ENCODE measurements at places on chromosomes 7 and 10.
A peak's percentile ranks its signal among the peaks of the same experiment; 100 is the strongest.

DNA sequence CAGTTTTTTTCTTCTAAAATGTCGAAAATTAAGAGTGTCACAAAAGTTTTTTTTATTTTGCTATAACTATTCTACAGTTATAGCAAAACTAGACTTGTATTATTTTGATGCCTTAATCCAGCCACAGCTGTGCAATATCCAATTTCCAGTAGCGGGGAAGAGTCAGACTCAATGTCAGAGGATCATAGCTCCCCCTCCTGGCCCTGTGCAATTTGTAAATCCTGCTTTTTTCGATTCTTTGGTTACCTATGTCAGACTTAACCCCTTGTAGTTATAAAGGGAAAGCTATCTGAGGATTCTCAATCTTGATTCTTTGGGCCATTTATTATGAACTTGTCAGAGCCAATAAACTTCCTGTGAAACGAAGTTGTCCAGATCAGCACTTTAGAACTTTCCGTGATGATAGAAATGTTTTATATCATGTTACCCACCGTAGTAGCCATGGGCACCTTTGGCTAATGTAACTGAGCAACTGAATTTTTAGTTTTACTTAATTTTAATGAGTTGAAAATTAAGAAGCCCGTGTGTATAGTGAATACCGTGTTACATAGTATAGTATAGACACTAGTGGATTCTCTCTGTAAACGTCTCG is 87.7 kb upstream of the PRKCQ start:
- H3K4me3 ChIP-seq: no peak overlapping the region
- H3K36me3 ChIP-seq: no peaks in the 10 kb centered on the region
- H3K4me1 ChIP-seq: no peaks in the 10 kb centered on the region

DNA sequence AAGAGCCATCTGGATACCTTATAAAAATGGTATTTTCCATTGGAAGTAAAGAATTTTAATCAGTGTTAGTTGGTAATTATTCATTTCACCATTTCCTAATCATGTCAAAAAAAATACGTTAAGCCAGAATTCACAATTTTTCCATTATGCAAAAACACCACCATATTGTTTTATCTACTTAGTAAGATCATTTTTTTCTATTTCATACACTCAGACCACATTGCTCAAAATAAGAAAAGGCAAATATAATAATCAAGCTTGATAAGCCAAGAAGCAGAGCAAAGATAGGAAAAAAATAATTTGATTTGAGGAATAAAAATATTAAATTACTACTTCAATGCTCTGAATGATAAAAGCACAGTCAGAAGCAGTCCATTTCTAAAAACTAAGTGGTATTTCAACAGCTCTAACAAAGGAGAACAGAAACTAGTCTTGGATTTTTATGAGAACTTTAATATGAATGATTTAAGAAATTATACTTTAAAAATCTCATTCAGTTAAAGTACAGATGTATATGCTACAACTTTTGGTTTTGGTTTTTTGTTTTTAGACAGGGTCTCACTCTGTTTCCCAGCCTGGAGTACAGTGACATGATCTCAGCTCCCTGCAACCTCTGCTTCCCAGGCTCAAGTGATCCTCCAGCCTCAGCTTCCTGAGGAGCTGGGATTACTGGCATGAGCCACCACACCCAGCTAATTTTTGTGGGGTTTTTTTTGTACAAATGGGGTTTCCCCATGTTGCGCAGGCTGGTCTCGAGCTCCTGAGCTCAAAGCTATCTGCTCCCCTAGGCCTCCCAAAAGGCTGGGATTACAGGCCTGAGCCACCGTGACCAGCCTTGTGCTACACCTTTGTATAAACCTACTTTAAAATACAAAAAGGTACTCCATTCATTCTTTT is 46.6 kb downstream of the LRRN3 start:
- H3K36me3 ChIP-seq: no peaks in the 10 kb centered on the region
- H3K4me1 ChIP-seq: no peaks in the 10 kb centered on the region
- H3K4me3 ChIP-seq: no peak overlapping the region
- no peak for DNase-seq

GRCh38 chr10:101997803-101998202 is 58.2 kb downstream of the ARMH3 start:
- H3K36me3 ChIP-seq: peaks cover under 1% of the 10 kb centered on the region
- no peak overlapping the region for H3K4me3 ChIP-seq
- H3K4me1 ChIP-seq: no peaks in the 10 kb centered on the region
- no peak overlapping the region for H3K27ac ChIP-seq
- H3K27me3 ChIP-seq: no peaks in the 10 kb centered on the region

GRCh38 chr7:112937651-112938415 is 147.6 kb upstream of the TMEM168 start:
- H3K4me3 ChIP-seq: peak overlapping the region; percentile 91
- H3K4me1 ChIP-seq: no peaks in the 10 kb centered on the region
- no peak overlapping the region for H3K27ac ChIP-seq
- H3K27me3 ChIP-seq: no peaks in the 10 kb centered on the region
- DNase-seq: no peak
- H3K36me3 ChIP-seq: no peaks in the 10 kb centered on the region

GRCh38 chr7:5693529-5693928 is 87.9 kb downstream of the RNF216 start:
- no peaks in the 10 kb centered on the region for H3K4me1 ChIP-seq
- H3K4me3 ChIP-seq: no peak overlapping the region
- no peak for DNase-seq
- no peak overlapping the region for H3K27ac ChIP-seq
- no peaks in the 10 kb centered on the region for H3K36me3 ChIP-seq

DNA sequence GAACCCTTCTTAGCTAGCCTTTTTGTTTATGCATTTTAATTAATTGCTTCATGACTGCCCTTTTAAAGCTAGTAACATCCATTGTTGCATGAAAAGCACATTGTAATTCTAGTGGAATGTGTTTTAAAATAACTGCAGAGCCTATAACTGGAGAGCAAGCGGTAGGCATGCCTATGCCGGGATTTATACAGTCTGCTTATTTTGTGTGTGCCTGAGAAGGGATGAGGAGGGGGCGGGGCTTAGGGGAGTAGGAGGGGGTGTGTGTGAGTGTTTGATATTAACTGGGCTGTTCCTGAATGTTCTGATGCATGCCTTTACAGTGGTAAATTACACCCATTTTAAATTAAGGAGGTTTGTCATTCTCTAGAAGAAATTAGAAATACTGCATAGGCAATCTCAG is 208.1 kb downstream of the TCF7L2 start:
- H3K36me3 ChIP-seq: peaks cover 92% of the 10 kb centered on the region
- DNase-seq: no peak
- no peaks in the 10 kb centered on the region for H3K27me3 ChIP-seq
- no peak overlapping the region for H3K27ac ChIP-seq
- no peak overlapping the region for H3K4me3 ChIP-seq

DNA sequence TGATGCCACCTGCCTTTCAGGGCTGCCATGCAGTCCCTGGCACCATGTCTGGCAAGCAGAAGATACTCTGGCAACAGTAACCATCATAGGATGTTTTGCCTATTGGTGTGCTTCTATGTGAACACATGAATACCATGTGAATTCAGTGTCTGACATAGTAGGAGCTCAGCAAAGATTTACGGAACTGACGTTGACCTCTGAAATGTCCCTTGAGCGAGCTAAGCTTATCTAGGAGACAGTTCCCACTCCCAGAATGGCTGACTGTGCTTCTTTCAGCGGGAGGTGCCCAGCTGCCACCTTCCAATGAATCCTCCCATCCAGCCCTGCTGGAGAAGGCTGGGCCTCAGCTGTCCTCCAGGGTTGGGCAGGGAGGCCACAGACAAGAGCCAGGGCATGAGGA is 71.2 kb upstream of the LRRC18 start:
- no peak overlapping the region for H3K4me3 ChIP-seq
- DNase-seq: no peak
- H3K27me3 ChIP-seq: no peaks in the 10 kb centered on the region
- H3K4me1 ChIP-seq: no peaks in the 10 kb centered on the region
- H3K27ac ChIP-seq: no peak overlapping the region

DNA sequence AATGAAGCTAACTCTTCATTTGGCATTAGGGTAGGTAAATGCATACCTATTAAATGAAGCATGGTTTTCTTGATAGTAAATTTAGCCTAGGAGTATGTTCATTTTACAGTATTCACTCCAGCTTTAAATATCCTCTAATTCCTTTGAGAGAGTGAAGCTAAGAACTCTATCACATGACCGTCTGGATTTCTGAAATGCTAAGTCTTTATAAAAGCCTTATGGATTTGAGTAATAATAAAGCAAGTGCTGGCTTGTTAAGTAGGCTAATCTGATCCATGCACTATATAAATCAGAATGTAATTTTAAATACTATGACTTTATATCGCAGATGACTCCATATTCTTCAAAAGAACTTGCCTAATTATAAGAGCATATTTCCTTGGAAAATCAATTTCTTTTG is 64.8 kb downstream of the REEP3 start:
- H3K4me1 ChIP-seq: peaks cover 2% of the 10 kb centered on the region
- H3K27me3 ChIP-seq: no peaks in the 10 kb centered on the region
- no peak overlapping the region for H3K4me3 ChIP-seq

- H3K36me3 ChIP-seq: no peaks in the 10 kb centered on the region
- peaks cover 11% of the 10 kb centered on the region for H3K27me3 ChIP-seq
- H3K4me3 ChIP-seq: no peak overlapping the region
- H3K4me1 ChIP-seq: peaks cover 12% of the 10 kb centered on the region
Measured at GRCh38 chr7:24340727-24341126, 56.7 kb downstream of the NPY start.

DNA sequence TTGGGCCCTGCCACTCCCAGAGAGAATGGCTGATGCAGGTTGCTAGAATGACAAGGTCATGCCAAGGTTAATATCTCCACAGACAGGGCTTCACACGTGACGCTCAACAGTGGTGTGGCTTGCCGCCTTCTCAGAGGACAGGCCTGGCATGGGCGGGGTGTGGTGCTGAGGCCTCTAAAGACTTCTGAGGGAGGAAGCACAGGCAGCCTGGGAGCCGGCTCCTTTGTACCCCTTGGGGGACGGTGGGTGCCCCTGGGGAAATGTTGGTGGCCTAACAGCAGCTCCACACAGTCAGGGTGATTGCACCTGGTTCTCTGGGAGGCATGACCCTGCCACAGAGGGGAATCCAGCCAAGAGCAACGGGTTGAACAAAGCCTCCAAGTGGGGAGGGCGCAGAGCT is 115.1 kb downstream of the PKD1L1 start:
- H3K4me1 ChIP-seq: no peaks in the 10 kb centered on the region
- DNase-seq: no peak
- H3K36me3 ChIP-seq: no peaks in the 10 kb centered on the region
- no peak overlapping the region for H3K27ac ChIP-seq
- H3K4me3 ChIP-seq: no peak overlapping the region

GRCh38 chr7:7972922-7973594 is 4.5 kb downstream of the GLCCI1 start:
- H3K27ac ChIP-seq: no peak overlapping the region
- DNase-seq: no peak
- peaks cover 5% of the 10 kb centered on the region for H3K4me1 ChIP-seq
- H3K36me3 ChIP-seq: no peaks in the 10 kb centered on the region
- H3K4me3 ChIP-seq: no peak overlapping the region

DNA sequence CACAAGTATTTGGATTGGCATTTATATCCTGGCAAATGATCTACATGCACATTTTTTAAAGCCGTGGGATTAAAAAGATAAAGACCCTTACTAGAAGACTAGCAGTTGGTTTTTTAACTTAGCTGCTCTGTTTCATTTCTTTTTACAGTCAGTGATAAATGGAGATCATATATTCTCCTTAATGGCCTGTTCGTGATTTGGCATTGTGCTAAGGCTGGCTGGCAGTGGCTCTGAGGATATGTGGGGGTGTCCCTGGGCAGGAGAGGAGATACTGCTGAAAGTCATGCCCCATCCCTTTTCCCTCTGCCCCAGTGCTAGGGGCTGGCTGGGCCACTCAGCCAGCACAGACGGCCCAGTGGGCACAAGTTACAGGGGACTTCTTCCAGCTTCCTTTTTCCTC is 341.7 kb downstream of the PRPF18 start:
- no peak for DNase-seq
- no peaks in the 10 kb centered on the region for H3K36me3 ChIP-seq
- no peak overlapping the region for H3K27ac ChIP-seq
- no peaks in the 10 kb centered on the region for H3K27me3 ChIP-seq
- no peaks in the 10 kb centered on the region for H3K4me1 ChIP-seq

DNA sequence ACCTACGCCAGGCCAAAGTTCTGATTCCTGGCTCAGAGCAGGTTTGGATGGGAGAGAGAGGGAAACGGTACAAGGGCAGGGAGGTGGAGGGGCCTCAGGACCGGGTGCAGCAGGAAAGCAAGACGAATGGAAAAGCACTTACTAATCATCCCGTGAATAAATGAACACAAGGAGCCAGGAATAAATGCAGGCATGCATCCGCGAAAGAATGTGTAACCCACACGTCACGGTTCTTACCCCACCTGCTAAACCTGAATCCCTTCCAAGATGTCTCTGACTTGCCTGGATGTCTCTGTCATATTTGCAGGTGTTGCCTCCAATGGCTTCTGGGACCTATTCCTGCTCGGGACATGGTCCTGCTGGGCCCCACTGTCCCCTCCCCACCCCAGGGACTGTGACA is 335.2 kb upstream of the RNF32 start:
- H3K4me3 ChIP-seq: no peak overlapping the region
- H3K36me3 ChIP-seq: no peaks in the 10 kb centered on the region
- no peak overlapping the region for H3K27ac ChIP-seq
- no peaks in the 10 kb centered on the region for H3K4me1 ChIP-seq

GRCh38 chr10:102016416-102016815 is 39.6 kb downstream of the ARMH3 start:
- no peaks in the 10 kb centered on the region for H3K4me1 ChIP-seq
- H3K36me3 ChIP-seq: peaks cover 13% of the 10 kb centered on the region
- no peak overlapping the region for H3K4me3 ChIP-seq
- no peak for DNase-seq
- H3K27ac ChIP-seq: no peak overlapping the region

- H3K27me3 ChIP-seq: no peaks in the 10 kb centered on the region
- DNase-seq: no peak
- no peak overlapping the region for H3K27ac ChIP-seq
- peaks cover 2% of the 10 kb centered on the region for H3K36me3 ChIP-seq
Measured at GRCh38 chr10:64573623-64574325, 1052.6 kb downstream of the REEP3 start.

DNA sequence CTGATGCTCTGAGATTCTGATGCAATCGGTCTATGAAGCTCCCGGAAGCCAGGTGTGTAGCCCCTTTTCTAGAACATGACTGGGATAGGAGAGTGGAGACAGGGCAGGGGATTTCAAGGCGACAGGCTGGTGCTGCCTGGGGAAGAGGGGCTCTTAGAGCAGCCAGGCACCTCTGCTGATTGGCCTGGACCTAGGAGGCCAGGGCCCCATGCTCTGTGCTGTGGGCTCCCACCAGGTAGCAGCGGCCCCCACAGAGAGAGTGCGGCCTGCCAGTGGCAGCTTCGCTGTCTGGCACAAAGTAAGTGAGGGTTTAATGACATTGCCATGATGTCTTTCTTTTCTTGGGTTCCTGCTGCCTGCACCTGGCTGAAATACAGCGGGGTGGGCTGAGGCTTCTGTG is 99.4 kb upstream of the PODXL start:
- H3K4me1 ChIP-seq: peaks cover 5% of the 10 kb centered on the region
- H3K27ac ChIP-seq: no peak overlapping the region
- H3K4me3 ChIP-seq: no peak overlapping the region

DNA sequence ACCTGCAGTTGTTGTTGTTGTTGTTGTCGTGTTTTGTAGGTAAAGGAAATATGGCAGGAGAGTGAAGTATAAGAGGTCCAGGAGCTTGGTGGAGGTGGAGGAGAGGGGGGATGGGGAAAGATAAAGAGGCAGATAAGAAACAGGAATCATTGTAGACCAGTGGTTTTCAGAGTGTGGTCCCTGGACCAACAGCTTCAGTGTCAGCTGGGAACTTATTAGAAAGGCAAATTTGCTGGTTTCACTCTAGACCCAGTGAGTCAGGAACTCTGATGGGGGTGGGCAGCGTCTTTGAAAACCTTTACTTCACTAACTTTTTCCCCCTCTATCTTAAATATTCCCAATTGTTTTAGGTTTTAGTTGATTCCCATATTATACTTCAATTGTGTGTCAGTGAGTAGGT is 241.5 kb downstream of the AUTS2 start:
- no peak overlapping the region for H3K4me3 ChIP-seq
- DNase-seq: no peak
- H3K27ac ChIP-seq: no peak overlapping the region
- peaks cover 8% of the 10 kb centered on the region for H3K4me1 ChIP-seq
- H3K27me3 ChIP-seq: no peaks in the 10 kb centered on the region
